ENCODE measurements at places on chromosomes 16 and 17.

- no peak for DNase-seq
Measured at GRCh38 chr17:63479495-63480184, 2.8 kb downstream of the ACE start.

GRCh38 chr16:86664522-86665318 is 86.4 kb downstream of the FOXL1 start:
- no peak for DNase-seq

GRCh38 chr17:56297184-56297583 is 143.9 kb downstream of the ANKFN1 start:
- no peak for DNase-seq

DNA sequence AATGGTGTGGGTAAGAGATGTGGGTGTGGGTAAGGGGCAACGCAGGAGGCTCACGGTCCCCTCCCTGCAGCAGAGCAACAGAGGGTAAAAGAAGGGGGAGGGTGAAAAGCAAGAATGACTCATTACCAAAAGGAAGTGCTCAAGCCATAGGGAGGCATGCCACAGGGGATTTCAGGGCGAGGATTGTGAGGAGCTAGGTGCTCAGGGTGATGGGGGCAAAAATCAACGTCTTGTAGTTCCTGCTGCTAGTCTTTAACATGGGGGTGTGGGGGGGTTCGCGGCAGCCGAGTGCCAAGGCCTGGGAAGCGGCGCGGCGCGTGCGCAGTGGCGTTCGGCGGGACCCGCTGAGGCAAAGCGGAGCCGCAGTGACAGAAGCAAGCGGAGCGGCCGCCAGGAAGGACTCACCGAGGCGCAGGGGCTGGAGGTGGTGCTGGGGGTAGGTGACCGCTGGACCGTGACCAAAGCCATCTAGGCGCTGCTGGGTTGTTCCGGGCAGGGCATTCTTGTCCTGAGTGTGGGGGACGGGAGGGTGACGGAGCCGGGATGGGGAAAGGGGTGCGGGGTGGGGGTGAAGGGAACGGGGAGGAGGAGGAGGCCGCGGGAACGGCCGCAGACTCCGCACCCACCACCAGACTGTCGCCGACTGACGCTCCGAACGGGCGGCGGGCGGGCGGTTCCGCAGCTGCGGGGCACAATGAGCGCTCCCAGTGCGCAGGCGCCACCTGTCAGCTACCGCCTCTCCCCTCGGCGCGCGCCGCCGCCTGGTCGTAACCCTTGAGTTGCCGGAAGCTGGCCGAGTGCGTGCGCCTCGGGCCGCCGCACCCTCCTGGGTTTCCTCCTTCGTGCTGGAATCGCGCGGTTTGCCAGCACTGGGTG is at the start of gene SSH2:
TSS of gene SSH2 (minus strand) at position 696 of the 876 bp plus-strand sequence. CDS start at position 468, 228 bp downstream.
- peak; percentile 84 for DNase-seq

- DNase-seq = no peak
Measured at GRCh38 chr17:49471769-49472168, 23.3 kb upstream of the NGFR start.

GRCh38 chr17:55454906-55455474 is 33.4 kb upstream of the MMD start:
- DNase-seq = no peak

DNA sequence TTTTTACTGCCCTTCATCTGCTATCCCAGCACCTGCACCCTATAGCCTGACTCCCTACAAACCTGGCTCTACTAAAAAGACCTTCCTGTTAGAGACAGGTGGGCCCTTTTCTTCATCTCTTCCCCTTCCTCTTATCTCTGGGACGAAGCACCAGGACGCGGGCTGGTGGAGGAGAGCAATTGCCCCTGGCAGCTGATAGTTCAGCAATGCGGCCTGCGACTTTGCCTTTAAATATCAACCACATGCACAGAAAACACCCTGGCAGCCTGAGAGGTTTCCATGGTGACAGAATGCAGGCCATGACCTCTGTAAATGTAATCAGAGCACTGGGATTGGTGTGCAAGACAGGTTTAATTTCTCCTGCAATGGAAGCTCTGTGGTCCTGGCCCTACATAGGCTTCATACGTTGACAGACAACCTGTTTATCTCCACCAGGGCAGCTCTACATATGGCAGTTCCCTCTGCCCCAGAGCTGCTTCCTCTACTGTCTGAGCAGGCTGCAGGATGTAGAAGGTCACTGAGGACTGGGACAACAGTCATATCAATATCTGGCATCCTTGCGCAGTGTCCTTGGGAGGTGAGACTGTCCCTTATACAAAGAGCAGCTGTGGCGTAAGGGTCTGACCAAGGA is 10.0 kb upstream of the SKAP1 start:
- DNase-seq = peak; percentile 47

- DNase-seq = no peak
Measured at GRCh38 chr16:89909777-89910716, 8.6 kb upstream of the MC1R start.

GRCh38 chr16:78571434-78571833 is 472.0 kb downstream of the WWOX start:
- no peak for DNase-seq

GRCh38 chr16:66521951-66522771 is 27.8 kb downstream of the TK2 start:
- no peak for DNase-seq

DNA sequence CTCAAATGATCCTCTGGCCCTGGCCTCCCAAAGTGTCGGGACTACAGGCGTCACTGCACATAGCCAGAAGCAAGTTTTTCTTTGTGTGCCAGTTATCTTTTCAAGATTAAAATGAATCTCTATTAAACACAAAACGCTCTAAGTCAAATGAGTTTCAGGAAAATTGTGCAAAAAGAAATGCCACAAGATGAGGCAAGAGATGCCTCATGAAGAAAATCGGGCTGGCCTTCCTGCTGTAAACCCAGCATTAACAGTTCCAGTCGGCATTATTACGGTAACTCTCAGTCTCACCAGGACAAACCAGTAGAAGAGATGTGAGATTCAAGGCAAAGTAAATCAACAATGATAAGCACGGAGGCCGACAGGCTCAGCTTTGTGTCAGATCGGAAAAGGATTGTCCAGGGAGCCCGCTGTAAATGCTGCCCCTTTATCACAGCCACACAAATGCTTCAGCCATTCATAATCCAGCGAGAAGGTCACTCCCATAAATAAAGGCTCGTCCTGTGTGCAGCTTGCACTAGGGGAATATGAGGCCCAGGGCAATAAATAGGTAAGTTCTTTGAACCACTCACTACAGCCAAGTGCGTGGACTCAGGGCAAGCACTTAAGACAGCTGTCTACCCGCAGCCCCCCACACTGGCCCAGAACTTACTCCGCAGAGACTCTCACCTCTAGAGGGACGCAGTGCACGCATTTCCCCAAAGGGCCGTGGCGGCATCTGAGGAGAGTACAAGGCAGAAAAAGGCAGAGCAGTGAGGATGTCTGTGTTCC is 27.2 kb downstream of the NPLOC4 start:
- DNase-seq = no peak

- no peak for DNase-seq
Measured at GRCh38 chr17:74654742-74655141, 31.2 kb upstream of the CD300E start.

DNA sequence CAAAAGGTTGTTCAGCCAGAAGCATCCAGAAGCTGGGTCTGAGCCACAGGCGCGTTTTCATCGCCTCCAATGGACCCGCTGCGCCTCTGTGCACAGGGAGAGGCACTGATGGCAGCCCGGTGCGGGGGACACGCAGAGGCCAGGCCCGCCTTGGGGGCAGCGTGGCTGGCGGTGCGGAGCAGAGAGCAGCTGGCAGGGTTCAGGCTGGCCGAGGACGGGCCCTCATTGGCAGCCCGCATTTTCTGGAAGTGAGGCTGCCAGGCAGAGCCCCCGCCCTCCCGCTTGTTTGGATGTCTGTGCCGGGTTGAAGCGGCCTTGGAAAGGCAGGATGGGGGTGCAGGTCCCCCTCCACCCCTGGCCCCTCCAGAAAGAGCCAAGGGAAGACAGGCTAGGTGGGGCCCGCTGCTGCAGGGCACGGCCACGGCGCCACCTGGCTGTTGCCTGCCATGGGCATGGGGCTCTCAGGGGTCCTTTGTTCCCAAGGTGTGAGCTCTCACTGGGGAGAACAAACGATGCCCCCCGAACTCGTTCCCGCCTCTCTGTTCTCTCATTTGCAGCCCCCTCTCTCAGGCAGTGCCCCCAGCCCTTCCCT is 18.8 kb downstream of the GSE1 start:
- DNase-seq = no peak
